Suprapubic skin (tissue), 4 donors: ENCODE measurements at places on chromosomes 5 and 9. TPM values are rescaled to one million over a fixed set of nuclear protein-coding genes. Genes with fewer than 3 reads are reported as not detected.

DNA sequence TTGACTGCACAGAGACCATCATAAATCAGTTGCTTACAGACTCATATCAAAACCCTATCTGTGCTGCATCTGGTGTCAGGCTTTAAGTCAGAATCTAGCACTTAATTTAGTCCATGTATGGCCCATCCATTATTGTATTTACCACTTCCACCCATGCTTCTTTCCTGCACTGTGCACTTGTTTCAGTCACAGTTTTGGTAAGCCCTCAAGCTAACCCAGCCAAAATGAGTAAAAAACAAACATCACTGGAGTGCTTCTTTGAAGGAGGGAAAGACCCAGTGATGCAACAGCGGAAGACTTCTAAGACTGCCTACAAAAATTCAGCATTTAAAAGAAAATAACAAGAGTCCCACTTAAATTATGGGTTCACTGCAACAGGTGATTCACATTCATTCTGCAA is 69.0 kb downstream of the FGF10 start:
- no peak for DNase-seq

GRCh38 chr5:72667708-72668107 is 148.8 kb upstream of the TNPO1 start:
- DNase-seq: no peak

DNA sequence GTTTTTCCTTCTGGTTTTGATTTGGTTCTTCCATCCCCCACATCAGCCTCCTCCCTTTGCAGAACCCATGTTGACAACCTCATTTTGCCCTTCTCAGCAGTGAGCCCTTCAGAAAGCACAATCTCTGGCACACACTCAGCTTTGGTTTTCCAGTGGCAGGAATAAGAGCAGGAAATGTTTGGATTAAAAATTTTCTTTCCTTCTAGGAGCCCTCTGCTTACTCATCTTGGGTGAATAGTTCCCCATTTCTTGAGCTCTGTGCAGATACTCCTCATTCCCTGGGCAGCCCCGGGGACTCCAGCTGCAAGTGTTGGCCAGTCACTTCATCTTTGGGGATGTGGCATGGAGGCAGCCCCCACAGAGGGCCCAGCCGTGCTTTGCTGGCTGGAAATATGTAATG is 170.5 kb downstream of the NR3C1 start:
- no peak for DNase-seq

GRCh38 chr5:53008751-53009150 is 19.6 kb downstream of the ITGA2 start:
- DNase-seq: no peak

DNA sequence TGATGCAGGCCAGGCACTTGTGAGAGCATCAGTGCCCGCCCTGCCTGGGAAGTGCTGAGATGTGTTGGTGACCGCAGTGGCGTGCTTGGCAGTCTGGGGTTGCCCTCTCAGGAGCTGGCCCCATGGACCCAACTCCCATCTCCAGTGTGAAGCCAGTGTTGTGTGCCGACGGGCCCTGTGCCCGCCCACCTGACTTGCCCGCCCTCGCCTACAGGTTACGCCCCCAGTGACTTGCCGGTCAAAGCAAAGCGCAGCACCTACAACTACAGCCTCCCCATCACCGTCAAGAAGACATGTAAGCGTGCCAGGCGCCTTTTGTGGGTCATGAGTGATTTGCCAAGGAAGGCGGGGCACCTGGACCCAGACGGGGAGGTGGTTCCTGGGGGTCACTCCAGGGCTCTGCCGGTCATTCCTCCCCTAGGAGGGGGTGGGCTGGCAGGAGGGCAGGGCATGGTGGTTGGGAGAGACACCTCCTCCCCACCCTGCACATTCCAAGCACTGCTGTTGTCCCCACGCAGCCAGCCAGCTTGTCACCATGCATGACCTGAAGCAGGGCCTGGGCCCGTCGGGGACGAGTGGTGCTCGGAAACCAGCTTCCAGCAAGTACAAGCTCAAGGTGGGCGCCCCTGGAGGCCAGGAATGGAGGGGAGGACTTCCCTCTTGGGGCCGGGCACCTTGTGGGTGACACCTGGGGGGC is 7.4 kb upstream of the CEL start:
- peak; percentile 63 for DNase-seq

- no peak for DNase-seq
These were observed 1.3 kb downstream of the SLC35D2 start for GRCh38 chr9:96382175-96382574.

DNA sequence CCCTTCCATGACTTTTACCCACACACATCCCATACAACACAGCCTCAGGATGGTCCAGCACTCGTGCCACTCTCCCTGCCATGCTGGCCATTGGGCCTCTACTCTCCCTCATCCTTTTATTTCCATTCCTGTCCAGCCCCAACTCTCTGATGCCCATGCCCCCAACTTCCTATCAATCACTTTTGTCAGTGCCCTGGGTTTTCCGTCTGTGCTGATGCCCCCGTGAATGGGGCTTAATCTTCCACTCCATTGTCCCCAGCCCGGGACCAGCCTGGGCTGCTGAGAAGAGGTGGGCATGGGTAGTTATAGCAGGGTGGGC is 12.6 kb upstream of the ACSL6 start:
- DNase-seq: no peak

FAM81B gene
- total RNA-seq: not detected

TAF11L7 gene
- not detected for total RNA-seq

ADAMTS16 gene
- total RNA-seq: not detected
